ELF-1 (cell line): ENCODE measurements at places on chromosomes 7 and 10.

DNA sequence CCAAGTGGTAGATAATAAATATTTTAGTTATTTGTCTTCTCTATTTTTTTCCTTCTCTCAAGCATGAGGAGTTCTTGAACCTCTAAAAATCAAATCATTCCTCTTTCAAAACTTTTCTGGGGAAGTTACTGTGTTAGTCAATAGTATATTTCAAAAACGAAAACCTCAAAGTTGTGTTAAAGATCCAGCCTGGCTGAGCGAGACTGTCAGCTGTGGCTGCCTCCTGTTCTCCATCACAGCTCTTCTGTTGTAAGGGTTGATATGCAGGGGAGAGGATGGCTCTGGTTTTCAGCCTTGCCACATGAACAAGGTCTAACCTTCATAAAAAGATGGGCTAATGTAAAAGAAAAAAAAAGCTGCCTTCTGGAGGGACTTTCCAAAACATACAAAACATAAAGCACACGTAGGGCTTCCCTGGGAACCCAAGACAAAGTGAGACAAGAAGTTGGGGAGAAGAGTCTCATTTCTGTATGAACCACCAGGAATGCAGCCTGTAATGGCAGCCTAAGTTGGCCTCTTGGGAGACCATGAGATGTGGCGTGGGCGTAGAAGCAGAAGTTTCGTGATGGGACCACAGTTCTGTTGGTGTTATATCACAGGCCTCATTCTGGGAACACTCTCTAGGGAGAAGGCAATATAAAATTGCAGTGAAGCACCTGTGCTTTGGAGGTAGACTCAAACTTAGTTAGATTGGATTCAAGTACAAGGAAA, 77.9 kb upstream of the FHIP2A start:
- no peak for DNase-seq

DNA sequence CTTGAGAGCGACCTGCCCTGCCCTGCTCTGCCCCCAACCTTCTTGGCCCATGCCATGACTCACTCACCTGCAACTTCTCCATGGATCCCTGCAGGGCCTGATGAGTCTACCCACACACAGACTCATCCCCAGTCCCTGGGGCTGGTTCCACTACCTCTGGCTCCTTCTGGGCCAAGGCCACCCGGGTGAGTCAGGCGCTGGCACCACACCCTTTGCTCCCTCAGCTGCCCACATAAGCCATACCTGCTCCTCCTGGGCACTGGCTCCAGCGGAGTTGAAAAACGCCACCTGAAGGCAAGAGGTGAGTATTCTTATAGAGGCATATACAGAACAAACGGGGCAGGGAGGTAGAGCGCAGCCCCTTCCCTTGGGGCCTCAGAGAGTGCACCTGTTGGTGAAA, 16.2 kb upstream of the MTPAP start:
- no peak for DNase-seq

- DNase-seq, result no peak
Observed at GRCh38 chr7:24717694-24718320, 39.5 kb downstream of the GSDME start.

DNA sequence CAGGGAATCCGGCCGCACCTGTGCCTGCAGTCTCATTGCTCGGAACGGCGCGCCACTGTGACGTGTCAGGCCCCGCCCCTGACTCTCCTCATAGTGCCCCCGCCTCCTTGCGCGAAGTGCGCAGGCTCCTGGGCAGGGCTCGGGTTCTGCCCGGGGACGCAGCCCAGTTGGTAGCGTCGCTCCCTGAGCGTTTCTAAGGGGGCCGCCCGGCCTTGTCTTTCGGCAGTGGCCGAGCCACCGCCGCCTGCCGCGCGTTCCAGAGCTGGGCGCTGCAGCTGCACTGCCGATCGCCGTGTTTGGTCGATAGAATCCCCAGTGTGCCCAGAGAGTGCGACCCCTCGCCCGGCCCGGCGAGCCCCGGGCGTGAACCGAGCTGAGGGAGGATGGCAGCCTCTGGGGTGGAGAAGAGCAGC, at the start of gene KLHL7:
Gene KLHL7, plus strand, starts transcription at position 142 of the 413 bp plus-strand sequence. Its CDS starts 242 bp downstream, at position 384.
- DNase-seq, result peak; percentile 98

DNA sequence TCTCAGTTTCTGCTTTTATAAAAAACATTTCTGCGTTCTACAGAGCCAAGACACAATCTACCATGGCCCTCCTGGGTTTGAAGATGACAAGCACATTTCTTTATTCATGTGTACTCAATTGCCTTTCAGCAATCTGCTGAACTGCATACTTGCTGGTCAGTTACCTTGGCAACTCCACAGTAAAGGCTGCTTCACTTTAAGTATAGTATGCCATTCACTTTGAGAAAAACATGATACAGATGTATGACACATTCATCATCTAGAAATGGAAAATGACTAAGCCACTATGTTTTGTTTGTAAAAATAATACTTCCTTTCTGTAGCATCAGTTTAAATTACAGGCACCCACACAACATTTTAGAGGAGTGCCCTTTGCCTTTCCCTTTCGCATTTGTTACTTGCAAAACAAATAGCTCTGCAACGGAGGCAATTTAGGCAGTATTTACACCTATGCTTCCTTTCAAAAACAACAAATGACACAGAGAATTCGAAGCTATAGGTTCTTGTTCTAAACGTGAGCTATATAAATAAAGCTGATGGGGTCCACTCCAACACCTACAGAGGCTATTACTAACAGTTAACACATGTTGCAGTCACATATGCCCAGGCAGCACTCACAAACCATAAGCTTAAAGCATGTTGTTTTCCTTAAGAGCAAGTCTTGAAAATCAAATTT, 23.5 kb downstream of the SGCE start:
- no peak for DNase-seq

- DNase-seq, result no peak
Observed at GRCh38 chr7:154916856-154917807, 85.8 kb downstream of the PAXIP1 start.

DNA sequence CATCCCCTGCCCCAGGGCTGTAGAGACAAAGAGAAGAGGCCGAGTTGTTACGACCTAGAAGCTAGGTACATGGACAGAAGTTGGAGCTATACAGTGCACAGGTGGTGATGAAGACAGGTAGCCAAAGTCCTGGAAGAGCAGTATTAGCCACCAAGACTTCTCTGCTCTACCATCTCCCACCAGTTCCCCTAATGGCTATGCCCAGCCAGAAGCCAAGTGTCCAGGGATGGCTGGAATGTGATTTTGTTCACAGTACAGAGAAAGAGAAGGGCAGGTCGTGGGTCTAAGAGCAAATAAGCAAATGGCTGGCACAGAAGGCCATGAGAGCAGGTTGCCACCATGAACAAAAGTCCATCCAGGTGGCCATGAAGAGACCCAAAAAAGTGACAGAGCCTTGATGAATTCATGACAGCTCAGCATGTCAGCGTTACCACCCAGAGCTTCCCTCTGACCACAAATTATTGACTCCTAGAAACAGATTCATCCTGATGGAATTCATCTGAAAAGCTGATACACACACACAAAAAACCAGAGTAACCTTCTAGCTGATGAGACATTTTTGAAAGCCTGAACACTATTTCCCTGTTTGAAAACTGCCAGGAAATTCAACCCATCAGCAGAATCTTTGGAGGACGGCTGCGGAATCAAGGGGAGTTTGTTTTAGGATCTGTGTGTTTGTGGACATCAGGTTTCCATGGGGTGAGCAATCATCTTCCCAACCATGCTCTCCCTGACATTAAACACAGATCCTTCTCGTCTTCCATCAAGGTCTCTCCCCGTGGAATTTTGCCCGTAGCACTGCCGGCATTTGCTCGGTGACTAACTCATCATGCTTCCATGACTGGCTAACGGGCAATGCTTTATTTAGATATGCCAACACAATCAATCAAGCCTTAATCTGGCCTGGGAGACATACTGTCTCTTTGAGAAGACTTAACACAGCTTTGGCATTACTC, 906.7 kb upstream of the AUTS2 start:
- no peak for DNase-seq

GRCh38 chr7:152136686-152137085, 111.2 kb downstream of the GALNT11 start:
- no peak for DNase-seq

DNA sequence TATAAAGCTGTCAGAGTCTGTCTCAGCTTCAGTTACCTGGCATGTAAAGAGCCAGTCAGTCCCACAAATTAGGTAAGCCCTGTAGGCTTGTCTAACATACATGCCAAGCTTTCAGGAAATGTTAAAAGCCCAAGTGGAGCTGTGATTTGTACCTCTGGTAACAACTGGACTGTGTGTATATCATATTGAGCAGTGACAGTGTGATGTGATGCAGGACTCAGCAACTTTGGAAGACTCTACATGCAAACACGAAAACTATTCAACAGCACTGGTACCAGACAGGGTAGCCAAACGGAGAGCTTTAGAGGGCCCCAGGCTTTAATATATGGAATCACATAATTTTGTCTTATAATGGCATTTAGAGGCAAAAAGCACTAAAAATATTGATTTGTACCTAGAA, 587.9 kb downstream of the PHTF2 start:
- no peak for DNase-seq

DNA sequence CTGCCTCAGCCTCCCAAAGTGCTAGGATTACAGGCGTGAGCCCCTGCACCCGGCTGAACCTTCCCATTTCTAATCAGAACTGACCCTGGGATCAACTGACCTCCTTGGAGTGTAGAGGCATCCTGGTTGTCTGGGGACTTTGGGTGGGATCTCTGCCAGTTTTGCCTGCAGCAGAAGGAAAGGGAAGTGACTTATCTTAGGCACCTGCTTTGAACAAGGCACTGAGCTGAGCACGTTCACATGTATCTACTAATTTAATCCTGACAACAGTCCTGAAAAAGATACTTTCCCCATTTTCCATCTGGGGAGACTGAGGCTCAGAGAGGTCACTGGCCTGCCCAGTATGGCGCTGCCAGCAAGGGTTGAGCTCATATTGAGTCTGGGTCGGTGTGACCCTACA, 153.4 kb downstream of the CUX1 start:
- DNase-seq, result no peak

GRCh38 chr10:75401569-75402485, at the start of gene ZNF503:
ZNF503 (minus strand) TSS chr10:75401764; CDS start chr10:75401419, 345 bp downstream.
- DNase-seq, result peak; percentile 98

DNA sequence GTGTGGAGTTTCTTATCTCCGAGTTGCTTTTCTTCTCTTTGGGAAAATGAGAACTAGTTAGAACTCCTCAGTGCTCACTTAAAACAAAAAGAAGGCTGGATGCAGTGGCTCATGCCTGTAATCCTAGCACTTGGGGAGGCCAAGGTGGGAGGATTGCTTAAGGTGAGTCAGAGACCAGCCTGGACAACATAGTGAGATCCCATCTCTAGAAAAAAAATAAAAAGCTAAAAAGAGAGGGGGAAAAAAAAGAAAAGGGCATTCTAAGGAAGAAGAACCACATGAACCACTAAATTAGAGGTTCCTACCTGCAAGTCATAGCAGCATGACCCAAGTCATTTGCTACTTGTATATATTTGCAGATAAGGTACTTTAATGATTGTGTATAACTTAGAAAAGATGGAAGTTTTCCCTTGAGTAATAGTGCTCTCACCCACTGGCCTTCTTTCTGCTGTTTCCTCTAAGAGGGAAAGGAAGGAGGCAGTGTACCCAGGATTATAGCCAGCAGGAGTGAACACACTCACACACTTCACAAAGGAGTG, 87.8 kb downstream of the CCDC71L start:
- DNase-seq, result no peak

DNA sequence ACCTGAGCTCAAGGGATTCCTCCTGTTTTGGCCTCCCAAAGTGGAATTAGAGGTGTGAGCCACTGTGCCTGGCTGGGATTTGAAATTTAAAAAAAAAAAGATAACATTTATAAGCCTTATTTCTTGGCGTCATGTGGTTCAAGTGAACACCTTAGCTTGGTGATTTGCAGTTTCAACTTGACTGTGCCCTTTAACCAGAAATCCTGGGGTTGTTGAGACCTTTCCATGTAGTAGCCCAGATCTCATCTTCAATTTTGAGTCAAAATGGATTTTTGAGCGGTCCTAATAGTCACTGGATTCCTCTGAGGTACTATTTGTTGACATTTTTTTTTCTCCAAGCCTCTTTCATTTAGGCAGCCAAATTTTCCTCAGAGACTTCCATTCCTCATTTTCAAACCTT, 29.5 kb upstream of the FBXW4 start:
- no peak for DNase-seq

DNA sequence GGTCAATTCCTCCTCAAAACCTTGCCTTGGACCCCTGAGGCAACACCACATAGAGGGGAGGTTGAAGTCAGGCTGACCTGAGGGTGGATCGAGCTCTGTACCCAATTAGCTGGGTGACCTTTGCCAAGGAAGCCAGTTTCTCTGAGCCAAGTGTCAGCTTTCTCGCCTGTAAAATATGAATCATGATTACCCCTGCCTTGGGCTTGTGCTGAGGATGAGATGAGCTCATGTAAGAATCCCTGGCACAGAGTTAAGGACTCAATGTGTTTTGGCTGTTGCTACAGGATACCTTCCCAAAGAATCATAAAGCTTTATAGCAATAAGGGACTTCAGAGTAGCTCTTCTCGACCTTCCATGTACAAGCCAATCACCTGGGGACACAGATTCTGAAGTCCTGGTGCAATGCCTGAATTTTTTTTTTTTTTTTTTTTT, 43.5 kb upstream of the CACUL1 start:
- DNase-seq, result no peak
